ENCODE measurements at places on chromosomes 7 and 10.

GRCh38 chr7:27194686-27195379, 5.1 kb downstream of the HOXA13 start:
- no peak for DNase-seq

GRCh38 chr7:140005341-140005740, 57.4 kb downstream of the PARP12 start:
- no peak for DNase-seq

DNA sequence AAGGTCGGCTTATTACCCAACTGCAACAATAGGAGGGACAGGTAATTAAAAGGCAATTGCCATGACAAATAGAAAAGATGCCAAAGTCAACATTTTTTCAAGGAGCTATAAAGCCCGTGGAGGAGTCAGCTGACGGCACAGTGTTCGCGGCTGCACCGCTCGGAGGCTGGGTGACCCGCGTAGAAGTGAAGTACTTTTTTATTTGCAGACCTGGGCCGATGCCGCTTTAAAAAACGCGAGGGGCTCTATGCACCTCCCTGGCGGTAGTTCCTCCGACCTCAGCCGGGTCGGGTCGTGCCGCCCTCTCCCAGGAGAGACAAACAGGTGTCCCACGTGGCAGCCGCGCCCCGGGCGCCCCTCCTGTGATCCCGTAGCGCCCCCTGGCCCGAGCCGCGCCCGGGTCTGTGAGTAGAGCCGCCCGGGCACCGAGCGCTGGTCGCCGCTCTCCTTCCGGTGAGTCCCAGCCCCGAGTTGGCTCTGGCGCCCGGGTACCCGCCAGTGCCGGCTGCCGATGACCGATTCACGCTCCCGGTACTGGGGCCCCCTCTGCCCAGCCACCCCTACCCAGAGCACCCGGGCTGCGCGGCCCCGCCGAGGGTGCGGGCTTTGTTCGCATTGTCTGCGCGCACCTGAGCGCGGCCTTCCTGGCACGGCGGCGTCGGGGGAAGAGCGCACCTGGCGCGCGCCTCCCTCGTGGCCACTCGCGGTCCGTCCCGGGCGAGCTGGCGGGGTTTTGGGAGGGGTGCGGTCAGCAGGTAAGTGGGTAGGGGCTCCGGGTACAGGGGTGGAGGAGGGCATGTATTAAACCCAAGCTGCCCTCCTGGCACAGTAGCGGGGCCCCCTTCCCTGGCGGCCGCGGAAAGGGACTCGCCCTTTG, at the start of gene VWA2:
Gene VWA2, plus strand, starts transcription at position 138 of the 877 bp plus-strand sequence. CDS start 9,460 bp downstream, outside the sequence.
- DNase-seq = no peak

- peak; percentile 86 for DNase-seq
Measured at GRCh38 chr10:76576276-76576962, 1061.2 kb downstream of the KCNMA1 start.

DNA sequence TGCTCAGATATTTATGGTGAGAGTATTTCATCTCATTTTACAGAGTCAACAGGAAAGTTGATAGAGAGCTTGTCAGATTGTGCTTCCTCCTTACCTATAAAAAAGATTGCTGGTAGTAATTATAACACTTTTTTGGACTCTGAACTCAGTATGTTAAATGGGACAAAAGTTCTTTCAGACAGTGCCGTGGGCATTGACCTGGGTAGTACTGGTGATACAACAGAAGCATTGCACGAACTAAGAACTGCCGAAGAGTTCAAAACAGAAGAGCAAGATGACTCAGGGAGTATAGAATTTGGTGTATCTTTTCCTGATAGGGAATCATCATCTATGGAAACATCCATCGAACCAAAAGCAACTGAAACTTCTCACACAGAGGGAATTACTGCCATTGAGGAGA, 58.6 kb downstream of the LOXL4 start:
- DNase-seq = no peak

- DNase-seq = no peak
Measured at GRCh38 chr7:128902761-128903585, 7.5 kb downstream of the KCP start.

DNA sequence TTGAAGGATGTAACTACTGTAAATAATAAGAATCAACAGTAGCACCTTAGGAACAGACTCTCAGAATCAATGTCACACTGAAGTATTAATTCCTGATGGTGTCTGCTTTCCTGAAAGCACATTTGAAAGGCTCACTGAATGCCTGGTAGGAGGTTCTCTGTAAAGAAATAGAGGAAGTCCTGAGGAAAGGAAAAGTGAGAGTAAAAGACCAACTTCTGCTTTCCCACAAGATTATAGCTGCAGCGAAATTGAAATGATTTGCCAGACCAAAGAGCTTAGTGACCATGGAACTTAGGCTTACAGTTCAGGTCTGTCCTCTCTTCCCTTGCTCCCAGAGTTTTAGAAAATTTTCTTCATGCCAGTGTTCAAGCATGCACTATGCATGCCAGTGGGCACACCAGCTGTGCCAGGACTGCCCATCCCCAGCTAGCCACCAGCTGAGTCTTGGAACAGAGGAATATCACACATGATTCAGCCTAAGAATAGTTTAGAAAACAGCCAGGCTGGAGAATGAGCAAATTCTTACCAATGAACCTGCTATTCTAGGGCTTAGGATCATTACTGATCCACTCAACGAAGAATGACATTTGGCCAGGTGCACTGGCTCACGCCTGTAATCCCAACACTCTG, 123.2 kb downstream of the HERPUD2 start:
- DNase-seq = no peak

DNA sequence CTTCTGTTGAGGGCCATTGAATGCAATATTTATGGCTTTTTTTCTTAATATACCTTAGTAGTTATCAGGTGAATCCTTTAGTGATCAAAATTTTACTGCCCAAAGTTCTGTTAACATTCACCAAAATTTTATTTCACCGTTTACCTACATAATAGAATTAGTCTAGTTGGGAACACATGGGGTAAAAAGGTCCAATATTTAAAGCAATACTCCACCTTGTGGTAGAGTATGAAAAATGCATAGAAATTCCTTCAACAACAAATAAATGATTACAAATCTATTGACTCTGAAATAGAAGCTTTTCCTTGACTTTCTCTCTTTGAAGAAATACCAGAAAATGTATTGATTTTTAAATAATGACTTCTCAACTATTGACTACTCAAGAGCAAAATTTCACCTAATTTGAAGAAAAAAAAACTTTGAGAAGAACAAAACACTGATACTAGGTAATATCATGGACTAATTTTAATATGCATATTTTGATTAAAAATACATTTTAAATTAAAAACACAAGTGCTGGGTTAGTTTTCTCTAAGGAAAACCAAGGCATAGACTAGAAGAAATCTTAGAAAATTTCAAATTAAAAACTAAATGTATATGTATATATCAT, 43.3 kb downstream of the POLR1F start:
- peak; percentile 41 for DNase-seq

GRCh38 chr10:30199376-30200016, 140.1 kb upstream of the JCAD start:
- DNase-seq = no peak

GRCh38 chr7:41700044-41700471, 2.8 kb downstream of the INHBA start:
- DNase-seq = peak; percentile 44

DNA sequence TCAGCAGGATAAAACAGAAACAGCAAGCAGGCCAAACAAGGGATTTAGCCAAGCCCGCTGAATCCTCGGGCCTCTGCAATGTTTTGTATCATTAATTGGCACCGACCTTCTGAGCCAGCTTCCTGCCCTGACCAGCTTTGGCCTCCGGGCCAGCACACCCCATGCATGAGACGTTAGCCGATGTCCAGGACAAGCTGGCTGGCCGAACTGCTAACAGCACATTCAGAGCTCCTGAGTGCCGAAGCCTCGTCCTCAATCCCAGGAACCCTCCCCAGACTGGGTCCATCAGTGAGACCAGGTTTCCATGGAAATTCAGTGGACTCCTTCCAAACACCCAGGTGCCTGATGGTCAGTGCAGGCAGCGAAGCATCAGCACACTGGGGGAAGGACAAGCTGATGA, 134.3 kb upstream of the PFKP start:
- DNase-seq = no peak

- DNase-seq = peak; percentile 90
Measured at GRCh38 chr7:65750511-65751344, 122.1 kb upstream of the VKORC1L1 start.
